Activated CD4-positive, alpha-beta T cell treated with anti-CD3 and anti-CD28 coated beads, Interleukin-2, amount 10 ng/mL, durations not matched to agents 24 days and 14 days (primary cell): ENCODE measurements at places on chromosomes 11 and 22. TPM values are rescaled to one million over a fixed set of nuclear protein-coding genes. Genes with fewer than 3 reads are reported as not detected.

Gene CHADL
- 0.33 and 0.47 TPM in 2 replicates for total RNA-seq

Gene RCOR2
- 0.26 and 0.28 TPM in 2 replicates for total RNA-seq

Gene TNNT3
- 1.1 and 1.2 TPM in 2 replicates for total RNA-seq

Gene SLC6A5
- total RNA-seq: not detected in 2 replicates

Gene HBE1
- total RNA-seq: not detected in 2 replicates

Gene PKNOX2
- total RNA-seq: not detected in 2 replicates

Gene BIRC3
- total RNA-seq: 100 and 102 TPM in 2 replicates

Gene ATM
- total RNA-seq: 37.6 and 42.5 TPM in 2 replicates

Gene SOX6
- not detected in 2 replicates for total RNA-seq

Gene GLYAT
- total RNA-seq: not detected in 2 replicates

Gene MS4A14
- not detected in 2 replicates for total RNA-seq

Gene ACCS
- 19.7 and 21.7 TPM in 2 replicates for total RNA-seq

Gene HORMAD2
- total RNA-seq: not detected in 2 replicates

Gene TPH1
- 0.36 and 0.56 TPM in 2 replicates for total RNA-seq
